NCI-H526 (cell line): ENCODE measurements at places on chromosomes 13 and 19.

- DNase-seq = peak; percentile 6
Measured at GRCh38 chr13:48860364-48860763, 115.3 kb upstream of the FNDC3A start.

GRCh38 chr13:31073859-31074718 is 87.6 kb downstream of the HSPH1 start:
- DNase-seq = peak; percentile 9

- no peak for DNase-seq
Measured at GRCh38 chr13:112760435-112760834, 70.6 kb downstream of the ATP11A start.

- DNase-seq = no peak
Measured at GRCh38 chr13:110910013-110910890, 4.6 kb downstream of the ANKRD10 start.

DNA sequence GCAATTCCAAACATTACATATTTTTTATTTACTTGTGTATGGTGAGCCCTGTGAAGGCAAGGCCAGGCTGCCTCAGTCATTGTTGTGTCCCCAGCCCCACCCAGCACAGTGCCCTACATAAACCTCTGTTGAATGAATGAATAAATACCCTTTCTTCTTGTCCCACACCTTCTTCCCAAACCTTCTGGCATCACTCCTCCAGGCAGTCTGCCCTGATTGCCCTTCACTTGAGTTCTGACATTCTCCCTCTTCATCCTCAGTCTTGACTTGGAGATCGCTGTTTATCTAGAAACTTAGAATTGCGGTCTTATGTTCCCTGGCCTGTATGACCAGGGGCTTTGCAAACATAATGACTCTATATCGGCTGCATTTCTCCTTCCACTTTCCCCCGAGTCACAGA is 5.2 kb upstream of the OPA3 start:
- DNase-seq = no peak

- DNase-seq = peak; percentile 81
Measured at GRCh38 chr19:39765091-39766076, 13.3 kb upstream of the LEUTX start.

GRCh38 chr19:57615346-57615745 is 1.3 kb downstream of the ZNF134 start:
- DNase-seq = no peak
